ENCODE measurements at places on chromosomes 1 and 21.
A peak's percentile ranks its signal among the peaks of the same experiment; 100 is the strongest.

DNA sequence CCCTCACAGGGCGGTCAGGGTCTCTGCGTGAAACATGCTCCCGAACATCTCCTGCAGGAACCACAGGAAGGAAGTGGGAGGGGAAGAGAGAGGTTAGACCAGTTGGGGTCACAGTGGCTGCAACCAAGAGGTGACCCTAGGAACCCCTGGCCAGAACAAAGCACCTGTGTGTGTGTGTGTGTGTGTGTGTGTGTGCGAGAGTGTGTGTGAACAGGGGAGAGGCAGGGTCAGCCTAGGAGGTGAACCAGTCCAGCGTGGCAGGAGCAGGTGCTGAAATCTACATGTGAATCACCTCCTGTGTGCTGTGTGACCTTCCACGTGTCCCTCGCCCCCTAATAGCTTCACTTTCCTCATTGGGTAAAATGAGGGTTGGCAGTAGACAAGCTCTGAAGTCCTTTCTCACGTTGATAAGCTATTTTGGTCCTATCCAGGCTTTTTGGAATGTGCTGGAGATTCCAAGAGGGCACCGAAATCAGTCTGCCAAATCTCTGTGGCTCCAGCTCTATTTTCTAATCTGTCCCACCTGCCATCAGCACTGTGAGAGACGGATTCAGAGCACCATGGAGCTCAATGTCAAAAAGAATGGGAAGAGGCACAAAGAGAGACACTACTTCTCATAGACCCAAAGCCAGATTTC, 27.8 kb downstream of the SLC26A9 start:
- no peak for DNase-seq

- no peak for DNase-seq
Observed at GRCh38 chr1:180611016-180611930, 20.5 kb upstream of the XPR1 start.

- DNase-seq = no peak
Observed at GRCh38 chr1:230215031-230215430, 148.0 kb downstream of the GALNT2 start.

GRCh38 chr1:24322470-24323177, 3.5 kb downstream of the GRHL3 start:
- no peak for DNase-seq

DNA sequence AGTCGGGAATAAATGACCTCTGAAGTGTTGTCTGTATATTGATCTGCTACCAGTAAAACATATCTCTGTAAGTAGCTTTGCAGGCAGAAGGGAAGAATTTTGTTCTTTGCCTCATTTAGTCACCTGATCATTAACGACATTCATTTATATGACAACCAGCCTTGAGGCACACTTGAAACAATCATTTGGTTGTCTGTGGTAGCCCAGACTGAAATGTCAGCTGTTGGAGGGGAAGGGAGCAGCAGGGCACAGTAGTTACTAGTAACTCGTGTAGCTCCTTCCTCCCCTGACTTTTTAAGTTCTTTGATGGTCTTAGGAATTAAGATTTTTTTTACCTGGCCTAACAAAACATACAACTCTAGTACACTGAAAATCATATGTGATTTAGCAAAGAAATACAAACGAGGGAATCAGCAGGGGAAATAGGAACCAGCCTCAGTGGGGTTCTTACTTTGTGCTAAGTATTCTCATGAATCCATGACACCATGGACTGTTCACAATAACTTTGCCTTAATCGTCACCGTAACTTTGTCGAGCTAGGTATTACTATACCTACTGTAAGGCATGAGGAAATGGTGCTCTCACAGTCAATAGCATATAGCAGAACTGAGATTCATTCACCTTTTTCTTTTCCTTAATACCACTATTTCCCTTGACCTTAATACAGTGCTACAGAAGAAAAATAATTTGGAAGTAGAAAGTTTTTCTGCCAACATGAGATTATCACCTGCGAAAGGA, 6.4 kb downstream of the IL12RB2 start:
- no peak for DNase-seq

- no peak for DNase-seq
Observed at GRCh38 chr1:91827087-91827458, 58.9 kb downstream of the TGFBR3 start.

DNA sequence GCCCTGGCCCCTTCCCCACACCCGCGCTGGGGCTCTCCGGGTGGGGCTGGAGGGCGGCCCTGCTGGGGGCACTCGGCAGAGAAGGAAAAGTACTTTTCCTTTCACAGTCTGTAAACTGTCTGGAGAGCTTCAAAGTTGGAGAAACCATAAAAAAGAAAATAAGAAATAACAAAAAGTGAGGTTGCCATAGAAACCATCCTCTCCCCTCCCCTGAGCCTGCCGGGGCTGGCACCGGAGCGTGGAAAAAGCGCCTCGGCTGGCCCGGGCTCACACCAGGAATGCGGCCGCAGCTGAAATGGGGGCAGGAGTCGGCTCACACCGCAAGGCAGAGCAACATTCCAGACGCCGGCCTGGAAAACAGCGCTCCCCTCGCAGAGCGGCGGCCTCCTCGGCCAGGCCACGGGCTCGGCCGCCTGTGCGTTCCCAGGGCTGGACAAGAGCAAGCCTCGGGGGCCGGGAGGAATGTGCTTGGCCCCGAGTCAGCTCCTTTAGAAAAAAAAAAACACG, 69.2 kb downstream of the MORN1 start:
- no peak for DNase-seq

DNA sequence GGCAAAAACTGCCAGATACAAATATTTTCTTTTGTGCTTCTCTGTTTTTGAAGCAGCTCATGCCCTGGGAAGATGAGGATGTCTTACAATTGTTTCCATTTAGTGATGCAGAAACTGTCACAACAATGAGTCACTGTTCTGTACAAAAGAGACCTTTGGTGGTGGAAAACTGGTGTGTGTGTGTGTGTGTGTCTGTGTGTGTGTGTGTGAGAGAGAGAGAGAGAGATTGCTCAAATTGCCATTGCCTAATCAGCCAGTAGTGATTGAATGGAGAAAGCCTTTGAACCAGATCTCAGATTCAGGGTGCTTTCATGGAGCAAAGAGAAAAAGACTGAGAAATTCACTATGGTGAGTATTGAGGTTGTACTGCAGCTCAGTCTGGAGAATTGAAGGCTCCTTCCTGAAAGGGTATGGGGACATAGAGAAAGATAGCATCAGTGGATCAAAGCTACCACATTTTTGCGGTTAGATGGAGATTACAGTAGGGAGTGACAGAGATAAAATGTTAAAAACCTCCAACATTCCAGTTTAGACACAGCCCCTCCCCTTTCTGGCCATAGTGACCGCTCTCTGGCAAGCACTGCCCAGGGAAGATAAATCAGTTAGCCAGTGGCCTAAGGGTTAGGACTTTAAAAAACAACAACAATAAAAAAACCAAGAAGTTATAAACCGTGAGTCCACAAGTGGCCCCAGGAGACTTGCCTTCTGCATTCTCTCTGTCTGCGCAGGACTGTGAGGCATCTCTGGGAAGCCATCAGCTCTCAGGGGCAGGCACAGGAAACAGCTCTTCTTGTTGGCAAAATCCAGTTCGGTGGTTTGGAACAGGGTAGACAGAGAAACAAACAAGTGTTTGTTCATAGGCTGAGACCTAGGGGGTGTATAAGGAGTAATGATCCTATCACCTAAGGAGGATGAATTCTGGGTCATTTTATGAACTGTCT, 406.5 kb downstream of the DUSP10 start:
- DNase-seq = no peak

- DNase-seq = no peak
Observed at GRCh38 chr1:87897481-87897880, 568.8 kb downstream of the LMO4 start.

DNA sequence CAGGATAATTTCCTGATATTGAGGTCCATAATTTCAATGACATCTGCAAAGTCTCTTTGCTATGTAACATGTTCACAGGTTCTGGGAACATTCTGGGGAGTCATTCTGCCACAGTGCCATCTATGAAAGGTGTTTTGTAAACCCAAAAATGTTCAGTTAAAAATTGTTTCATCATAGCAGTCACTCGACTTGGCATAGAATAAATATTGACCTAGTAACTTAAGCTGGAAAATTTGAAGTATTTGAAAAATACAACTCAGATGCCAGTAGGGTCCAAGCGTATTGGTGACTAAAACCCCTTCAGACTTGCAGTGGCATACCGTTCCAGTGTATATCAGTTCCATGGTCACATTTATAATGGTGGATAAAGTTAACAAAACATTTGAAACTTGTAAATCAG, 6.8 kb downstream of the DESI2 start:
- DNase-seq = no peak

DNA sequence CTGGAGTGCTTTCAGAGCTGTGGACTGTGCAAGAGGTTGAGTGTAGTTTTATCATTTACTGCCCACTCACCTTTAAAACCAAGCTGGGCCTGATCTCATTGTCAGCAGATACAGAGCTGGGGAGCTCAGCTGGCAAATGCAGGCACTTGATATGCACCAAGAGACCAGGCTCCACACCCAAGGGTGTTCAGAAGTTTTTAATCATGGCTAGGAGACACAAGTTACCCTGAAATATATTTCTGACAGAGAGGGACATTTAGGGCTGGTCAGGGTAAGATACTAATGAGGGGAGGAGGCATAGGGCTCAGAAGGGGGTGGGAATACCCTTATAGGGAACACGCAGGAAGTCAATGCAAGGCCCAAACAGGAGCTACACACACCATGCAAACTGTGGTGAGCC, 153.7 kb downstream of the ELAVL4 start:
- DNase-seq = no peak

GRCh38 chr1:216238844-216239243, 184.4 kb downstream of the USH2A start:
- no peak for DNase-seq

DNA sequence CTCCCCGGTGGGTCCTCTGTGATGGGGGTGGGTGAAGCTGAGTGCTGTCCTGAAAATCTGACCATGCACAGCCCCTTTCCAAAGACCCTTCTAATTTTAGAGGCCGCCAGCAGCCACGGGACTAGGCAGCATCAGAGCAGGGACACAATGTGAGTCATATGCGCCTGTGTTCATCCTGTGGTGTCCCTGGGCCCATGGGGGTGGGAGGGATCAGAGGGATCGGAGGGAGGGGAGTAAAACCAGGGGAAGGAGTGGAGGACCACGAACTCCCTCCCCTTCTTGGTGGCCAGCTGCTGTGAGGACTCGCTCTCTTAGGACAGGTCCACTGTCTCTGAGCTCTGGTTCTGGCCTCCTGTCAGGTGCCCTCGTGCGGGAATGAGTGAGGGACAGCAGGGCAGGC, 61.5 kb downstream of the ADARB1 start:
- DNase-seq = no peak

DNA sequence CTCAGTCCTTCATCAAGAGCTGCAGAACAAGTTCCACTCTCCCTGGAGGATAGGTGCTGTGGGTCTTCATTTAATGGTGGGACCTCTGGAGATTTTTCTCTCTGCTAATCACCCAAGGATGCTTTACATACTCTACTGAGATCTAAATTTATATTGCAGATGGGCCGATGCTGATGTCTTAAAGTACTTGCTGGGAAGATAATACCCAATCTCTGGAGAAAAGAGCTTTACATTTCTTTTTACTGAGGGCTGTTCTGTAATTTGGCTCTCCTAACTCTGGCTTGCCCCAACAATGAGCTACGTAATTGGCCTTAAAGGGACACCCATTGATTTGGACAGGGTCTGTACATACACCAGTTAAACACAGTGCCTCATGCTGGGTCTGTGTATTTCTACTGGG, 86.9 kb downstream of the ST6GALNAC3 start:
- DNase-seq = no peak

- DNase-seq = no peak
Observed at GRCh38 chr1:221166559-221167318, 287.5 kb downstream of the HLX start.

- DNase-seq = no peak
Observed at GRCh38 chr1:208027861-208028260, 116.9 kb upstream of the CD34 start.

GRCh38 chr1:248009681-248010080, 3.8 kb upstream of the OR2L5 start:
- DNase-seq = no peak

GRCh38 chr1:10936998-10937901, 75.2 kb upstream of the TARDBP start:
- no peak for DNase-seq

DNA sequence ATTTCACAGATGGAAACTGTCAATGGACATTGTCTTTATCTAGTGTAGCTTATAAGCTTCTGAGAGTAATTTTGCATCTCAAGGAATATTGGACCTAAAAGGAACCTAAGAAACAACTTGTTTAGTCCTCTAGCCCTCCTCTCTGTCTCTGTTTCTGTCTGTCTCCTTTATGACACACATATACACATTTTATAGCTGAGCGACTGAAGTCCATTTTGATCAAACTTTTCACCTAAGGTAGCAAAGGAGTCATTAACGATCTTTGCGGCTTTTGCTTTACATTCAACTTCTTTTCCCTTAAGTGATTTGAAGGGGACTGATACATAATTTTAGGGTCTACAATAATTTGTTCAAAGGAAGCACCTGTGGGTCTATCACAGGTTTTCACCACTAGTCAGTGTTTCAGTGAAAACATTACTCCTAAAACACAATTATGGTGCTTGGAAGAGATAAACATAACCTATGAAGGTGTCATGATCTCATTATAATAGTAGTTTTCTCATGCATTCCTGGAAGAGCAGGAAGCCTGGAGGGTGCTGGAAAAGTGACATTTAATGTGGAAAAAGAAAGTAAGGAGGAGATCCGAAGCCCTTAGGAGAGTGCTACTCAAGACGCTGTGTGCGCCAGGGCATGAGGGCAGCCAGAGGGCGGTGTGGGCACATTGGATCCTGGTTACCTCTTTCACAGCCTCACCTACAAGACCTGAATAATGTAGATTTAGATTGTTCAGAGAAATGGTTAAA, 248.6 kb downstream of the DNM3 start:
- peak; percentile 37 for DNase-seq

DNA sequence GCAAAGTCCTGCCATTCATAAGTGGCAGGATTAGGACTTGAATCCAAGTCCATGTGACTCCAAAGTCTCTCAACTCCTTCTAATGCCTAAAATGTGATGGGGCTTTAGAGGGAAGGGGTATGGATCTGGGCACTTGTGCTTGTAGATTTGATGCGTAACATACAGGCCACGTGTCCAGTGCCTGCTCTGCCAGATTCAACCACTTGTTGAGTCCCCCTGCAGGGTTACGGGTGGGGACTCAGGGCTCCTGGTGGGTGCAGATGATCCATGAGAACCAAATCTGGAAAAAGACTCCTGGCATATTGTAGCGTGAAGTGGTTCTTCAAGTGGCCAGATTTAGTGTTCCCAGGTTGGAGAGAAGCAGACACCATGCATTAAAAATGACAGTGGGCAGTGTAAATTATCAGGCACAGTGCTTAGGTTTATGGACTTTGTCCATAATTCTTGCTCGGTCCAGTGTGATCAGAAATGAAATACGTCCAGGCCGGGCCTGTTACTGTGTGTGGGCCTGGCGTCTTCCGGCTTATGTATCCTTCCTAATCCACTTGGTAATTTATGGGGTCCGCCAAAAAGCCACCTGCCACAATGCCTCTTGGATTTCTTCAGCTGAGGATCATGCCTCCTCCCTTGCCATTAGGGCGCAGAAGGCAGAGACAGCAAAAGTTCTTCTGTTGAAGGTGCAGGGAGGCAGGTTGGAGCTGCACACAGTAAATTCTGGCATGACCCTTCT, 51.2 kb upstream of the LRP8 start:
- no peak for DNase-seq

GRCh38 chr21:39006571-39007311, 176.5 kb downstream of the PSMG1 start:
- DNase-seq = no peak

- DNase-seq = no peak
Observed at GRCh38 chr1:232766904-232767303, 38.3 kb upstream of the MAP10 start.

Data from T-helper 1 cell (primary cell).